Thoracic aorta (tissue), 2 donors: ENCODE measurements at places on chromosomes 7 and 10.

DNA sequence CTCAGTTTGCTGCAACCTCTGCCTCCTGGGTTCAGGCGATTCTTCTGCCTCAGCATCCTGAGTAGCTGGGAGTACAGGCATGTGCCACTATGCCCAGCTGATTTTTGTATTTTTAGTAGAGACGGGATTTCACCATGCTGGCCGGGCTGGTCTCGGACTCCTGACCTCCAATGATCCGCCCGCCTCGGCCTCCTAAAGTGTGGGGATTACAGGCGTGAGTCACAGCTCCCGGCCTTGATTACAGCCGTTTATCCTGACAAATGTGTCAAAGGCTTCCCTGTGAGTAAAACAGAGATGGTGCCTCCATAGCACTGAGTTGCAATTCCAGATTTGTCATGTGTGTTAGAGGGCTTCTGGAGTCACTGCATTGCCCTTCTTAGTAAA, 273.7 kb downstream of the CCDC3 start:
- DNase-seq, result no peak

GRCh38 chr7:44891791-44892190, 6.5 kb upstream of the PURB start:
- no peak for DNase-seq

DNA sequence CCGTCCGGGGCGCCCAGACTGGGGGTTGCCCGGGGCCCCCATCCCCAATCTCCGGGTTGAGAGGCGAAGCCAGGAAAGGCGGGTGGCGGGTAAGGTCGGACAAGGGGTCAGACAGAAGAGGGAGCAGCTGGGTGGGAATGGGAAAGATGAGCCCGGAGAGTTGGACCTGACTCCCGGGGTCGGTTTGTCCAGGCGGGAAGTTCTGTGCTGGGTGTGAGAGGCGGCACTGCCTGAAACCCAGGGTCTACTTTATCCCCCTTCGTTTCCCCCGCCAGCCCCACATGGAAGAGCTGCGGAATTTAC, 675 bp downstream of the SLC4A2 start:
- no peak for DNase-seq

DNA sequence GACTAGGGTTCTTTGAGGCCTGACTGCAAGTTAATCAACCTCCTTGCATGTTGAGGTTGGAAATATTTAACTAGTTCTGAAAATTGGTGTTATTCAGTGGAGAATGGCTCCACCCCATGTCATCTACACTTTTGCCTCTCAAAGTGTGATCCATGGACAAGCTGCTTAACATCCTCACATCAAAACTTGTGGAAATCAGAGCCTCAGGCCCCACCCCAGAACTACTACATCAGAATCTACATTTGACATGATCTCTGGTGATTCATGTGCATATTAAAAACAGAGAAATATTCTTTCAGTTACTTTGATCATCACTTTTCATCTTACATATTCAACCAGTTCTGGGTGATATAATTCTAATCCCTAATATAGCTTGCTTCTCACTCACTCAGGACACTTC, 632.9 kb downstream of the ARL4A start:
- no peak for DNase-seq

GRCh38 chr7:45155357-45155900, 2.2 kb upstream of the RAMP3 start:
- no peak for DNase-seq

GRCh38 chr10:71597821-71598498, 121.6 kb downstream of the C10orf105 start:
- no peak for DNase-seq

DNA sequence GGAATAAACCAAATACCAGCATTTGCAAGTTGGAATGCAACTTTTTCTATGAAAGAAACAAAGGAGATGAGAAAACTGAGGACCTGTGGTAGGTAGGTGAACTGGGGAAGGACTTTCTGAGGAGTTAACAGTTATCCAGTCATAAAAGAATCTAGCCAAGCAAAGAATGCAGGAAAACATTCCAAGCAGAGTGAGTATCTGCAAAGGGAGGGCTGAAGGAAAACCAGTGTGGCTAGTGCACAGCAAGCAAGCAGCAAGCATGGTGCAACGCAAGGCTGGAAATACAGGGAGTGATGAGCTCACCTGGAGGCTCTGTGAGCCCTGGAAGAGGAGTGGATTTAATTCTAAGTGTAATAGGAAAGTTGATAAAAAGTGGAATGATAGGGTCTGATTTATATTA, 44.0 kb downstream of the RTKN2 start:
- DNase-seq, result no peak

- DNase-seq, result no peak
Observed at GRCh38 chr10:90746829-90747228, 111.0 kb downstream of the HTR7 start.

DNA sequence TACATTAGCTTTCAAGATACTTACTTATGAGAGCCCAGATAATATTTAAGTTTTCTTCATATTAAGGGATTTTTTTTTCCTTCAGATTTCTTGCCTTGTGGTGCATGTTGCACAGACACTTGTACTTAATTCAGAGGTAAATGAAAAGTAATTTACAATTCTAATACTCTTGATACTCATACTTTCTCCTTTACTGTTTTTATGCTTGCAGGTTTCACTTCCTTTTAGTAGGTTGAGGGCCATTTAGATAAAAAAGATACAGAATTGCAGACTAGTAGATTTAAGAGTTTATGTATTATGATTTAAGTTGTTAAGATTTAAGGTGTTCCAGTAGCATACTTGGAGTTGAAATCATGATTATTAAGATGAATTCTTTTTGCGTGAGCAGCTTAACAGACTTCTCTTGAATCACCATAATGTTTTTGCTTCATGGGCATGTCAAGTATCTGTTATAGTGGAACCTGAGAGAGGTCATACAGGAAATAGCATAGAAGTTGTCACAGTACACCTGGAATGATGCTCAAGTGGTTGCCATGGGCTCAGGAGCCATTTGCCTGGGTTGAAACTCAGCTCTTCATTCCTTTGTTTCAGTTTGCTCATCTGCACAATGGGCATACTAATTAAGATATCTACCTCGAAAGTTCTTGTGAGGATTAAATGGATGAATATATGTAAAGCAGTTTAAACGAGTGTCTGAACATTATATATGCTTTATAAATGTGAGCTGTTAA, 174.8 kb upstream of the PRPS1L1 start:
- DNase-seq, result no peak

- no peak for DNase-seq
Observed at GRCh38 chr10:46227936-46228562, 58.7 kb upstream of the ANTXRL start.

DNA sequence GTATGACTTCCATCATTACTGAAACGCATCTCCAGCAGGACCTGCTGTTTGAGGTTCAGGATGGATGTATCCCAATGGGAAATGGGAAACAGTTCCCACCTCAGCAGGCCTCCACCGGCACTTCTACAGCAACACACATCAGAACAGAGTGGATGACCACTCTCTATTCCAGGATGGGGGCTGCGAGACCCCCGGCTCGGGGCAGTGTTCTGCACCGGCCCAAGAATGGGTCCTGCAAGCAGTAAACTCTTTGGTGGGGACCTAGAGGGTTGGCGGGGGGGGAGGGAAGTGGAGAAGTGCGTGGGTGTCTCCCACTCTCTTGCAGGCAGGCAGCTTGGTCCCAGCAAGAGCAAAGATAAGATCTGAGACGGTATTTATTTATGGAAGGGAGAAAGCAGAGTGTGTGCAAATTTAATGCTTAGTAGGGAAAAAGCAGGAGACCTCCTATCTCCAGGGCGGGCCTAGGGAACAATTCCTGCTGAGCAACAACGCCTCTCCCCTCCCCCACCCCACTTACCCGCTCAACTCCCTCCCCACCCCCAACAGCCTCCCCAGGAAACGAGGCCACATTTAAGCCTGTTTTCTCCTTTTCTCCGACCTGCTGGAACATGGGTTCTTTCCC, 4.0 kb downstream of the SFMBT2 start:
- DNase-seq, result no peak
